ENCODE measurements at places on chromosomes 16 and 17. TPM values are rescaled to one million over a fixed set of nuclear protein-coding genes. Genes with fewer than 3 reads are reported as not detected.

DNA sequence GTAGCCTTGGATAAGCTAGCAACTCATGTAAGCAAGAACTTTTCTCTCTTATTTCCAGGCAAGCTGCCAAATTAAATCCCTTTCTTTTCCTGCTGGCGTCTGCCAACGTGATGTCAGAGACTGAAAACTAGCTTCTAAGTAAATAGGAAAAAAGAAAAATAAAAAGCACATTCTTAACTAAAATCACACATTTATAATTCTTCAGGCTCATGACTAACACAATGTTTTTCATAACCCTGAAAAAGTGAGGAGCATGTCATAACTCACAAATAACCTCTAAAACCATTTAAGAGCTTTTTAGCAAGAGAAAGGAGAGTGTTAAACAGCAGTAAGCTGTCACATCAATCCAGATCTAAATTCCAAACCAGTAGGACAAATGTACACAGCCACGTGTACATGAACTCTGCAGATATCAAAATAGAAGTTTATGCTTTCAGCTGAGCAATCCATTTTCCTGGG is 110.0 kb downstream of the N4BP1 start:
- no peaks in the 10 kb centered on the region for H3K4me1 ChIP-seq
- H3K36me3 ChIP-seq = no peaks in the 10 kb centered on the region
- no peak overlapping the region for H3K27ac ChIP-seq
- no peak for DNase-seq
- no peaks in the 10 kb centered on the region for H3K27me3 ChIP-seq
- no peak overlapping the region for H3K4me3 ChIP-seq

- H3K4me3 ChIP-seq = no peak overlapping the region
- H3K27ac ChIP-seq = no peak overlapping the region
- peaks cover 3% of the 10 kb centered on the region for H3K27me3 ChIP-seq
- no peaks in the 10 kb centered on the region for H3K4me1 ChIP-seq
- DNase-seq = no peak
Measured at GRCh38 chr17:6506679-6507231, 49.6 kb downstream of the PITPNM3 start.

DNA sequence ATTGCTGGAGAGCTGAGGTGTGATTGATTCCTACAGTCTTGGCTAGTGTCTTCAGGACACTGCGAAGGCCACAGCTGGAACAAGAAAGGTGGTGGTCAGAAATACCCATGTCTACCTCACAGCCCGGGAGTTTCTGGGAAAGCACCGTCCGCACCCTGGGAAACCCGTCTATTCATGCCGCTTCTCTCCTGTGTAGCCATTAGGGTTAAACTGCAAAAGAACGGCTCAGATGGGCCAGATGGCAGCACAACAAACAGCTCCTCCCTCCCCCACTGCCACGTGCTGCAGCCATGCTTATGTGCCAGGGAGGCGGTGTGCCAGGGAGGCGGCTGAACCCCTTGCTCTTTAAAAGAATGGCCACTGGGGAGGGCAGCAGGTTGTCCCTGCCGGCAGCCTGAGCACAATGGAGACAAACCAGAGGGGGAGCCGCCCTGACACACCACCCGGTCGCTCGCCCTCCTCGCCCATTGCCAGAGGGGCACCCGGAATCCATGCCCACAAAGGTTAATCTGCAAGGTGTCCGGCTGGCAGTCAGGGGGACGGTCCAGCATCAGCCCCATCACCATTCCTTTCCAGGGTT is 65.2 kb downstream of the CYTH1 start:
- peaks cover 87% of the 10 kb centered on the region for H3K4me1 ChIP-seq
- peak overlapping the region; percentile 85 for H3K27ac ChIP-seq
- peak overlapping the region; percentile 29 for H3K4me3 ChIP-seq
- H3K36me3 ChIP-seq = peaks cover 1% of the 10 kb centered on the region
- H3K27me3 ChIP-seq = no peaks in the 10 kb centered on the region
- DNase-seq = peak; percentile 45

DNA sequence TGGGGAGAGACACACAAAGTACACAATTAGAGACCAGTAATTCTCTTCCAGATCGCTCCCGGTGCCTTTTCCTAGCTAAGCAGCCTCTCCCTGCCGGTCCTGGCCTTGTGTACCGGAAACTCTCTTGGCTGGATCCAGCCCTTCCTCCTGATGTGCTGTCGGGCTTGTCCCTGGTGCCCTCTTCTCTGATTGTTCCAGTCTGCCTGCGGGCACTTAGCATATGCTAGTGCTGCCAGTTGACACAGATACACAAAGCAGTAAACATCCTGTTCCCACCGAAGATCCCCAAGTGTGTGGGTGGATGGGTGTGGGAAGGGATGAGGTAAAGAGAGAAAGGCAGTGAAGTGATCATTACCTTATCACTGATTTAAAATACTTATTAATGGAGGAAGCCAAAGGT is 9.7 kb downstream of the HS3ST3B1 start:
- H3K36me3 ChIP-seq = peaks cover 20% of the 10 kb centered on the region
- no peaks in the 10 kb centered on the region for H3K27me3 ChIP-seq
- H3K27ac ChIP-seq = peak overlapping the region; percentile 69
- peak overlapping the region; percentile 39 for H3K4me3 ChIP-seq
- DNase-seq = no peak
- peaks cover 74% of the 10 kb centered on the region for H3K4me1 ChIP-seq

DNA sequence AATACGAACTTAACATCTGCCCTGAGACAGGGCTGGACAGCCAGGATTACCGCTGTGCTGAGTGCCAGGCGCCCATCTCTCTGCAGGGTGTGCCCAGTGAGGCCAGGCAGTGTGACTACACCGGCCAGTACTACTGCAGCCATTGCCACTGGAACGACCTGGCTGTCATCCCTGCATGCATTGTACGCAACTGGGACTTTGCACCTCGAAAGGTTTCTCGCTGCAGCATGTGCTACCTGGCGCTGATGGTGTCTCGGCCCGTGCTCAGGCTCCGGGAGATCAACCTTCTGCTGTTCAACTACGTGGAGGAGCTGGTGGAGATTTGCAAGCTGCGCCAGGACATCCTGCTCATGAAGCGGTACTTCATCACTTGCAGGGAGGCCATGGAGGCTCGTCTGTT is 33.7 kb downstream of the CDRT15L2 start:
- H3K27ac ChIP-seq = no peak overlapping the region
- no peak for DNase-seq
- no peaks in the 10 kb centered on the region for H3K36me3 ChIP-seq
- H3K4me3 ChIP-seq = no peak overlapping the region
- H3K27me3 ChIP-seq = no peaks in the 10 kb centered on the region
- H3K4me1 ChIP-seq = no peaks in the 10 kb centered on the region

GRCh38 chr17:72711521-72712310 is 380.8 kb downstream of the SLC39A11 start:
- H3K4me1 ChIP-seq = peaks cover 28% of the 10 kb centered on the region
- H3K27me3 ChIP-seq = no peaks in the 10 kb centered on the region
- H3K36me3 ChIP-seq = peaks cover 27% of the 10 kb centered on the region

GRCh38 chr17:7853691-7854038 is 1.2 kb upstream of the TMEM88 start:
- H3K27ac ChIP-seq = no peak overlapping the region
- no peak overlapping the region for H3K4me3 ChIP-seq
- no peak for DNase-seq
- no peaks in the 10 kb centered on the region for H3K27me3 ChIP-seq
- H3K4me1 ChIP-seq = peaks cover 49% of the 10 kb centered on the region
- peaks cover 39% of the 10 kb centered on the region for H3K36me3 ChIP-seq

DNA sequence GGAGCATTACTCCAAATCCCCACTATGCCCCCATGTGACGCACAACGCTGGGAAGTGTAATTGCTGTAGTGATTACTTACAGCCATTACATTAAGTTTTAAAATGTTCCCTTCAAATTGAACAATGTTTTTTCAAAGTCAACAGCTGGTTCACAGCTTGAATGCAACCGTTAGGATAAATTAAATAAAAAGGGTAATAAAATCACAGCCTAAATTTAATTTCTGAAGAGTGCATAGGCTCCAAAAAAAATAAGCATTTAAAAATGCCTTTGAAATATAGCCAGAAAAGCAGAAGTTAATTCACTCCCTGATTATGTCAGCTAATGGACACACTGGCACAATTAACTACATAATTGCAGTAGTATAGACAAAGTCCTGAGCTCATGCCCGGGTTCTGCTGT is 50.5 kb upstream of the KDM8 start:
- H3K4me1 ChIP-seq = peaks cover 6% of the 10 kb centered on the region
- H3K27ac ChIP-seq = no peak overlapping the region
- H3K36me3 ChIP-seq = no peaks in the 10 kb centered on the region
- no peaks in the 10 kb centered on the region for H3K27me3 ChIP-seq
- H3K4me3 ChIP-seq = no peak overlapping the region

- peaks cover 21% of the 10 kb centered on the region for H3K4me1 ChIP-seq
- H3K27me3 ChIP-seq = no peaks in the 10 kb centered on the region
- H3K36me3 ChIP-seq = no peaks in the 10 kb centered on the region
- no peak overlapping the region for H3K27ac ChIP-seq
Measured at GRCh38 chr17:82018989-82019689, 3.5 kb downstream of the CENPX start.

DNA sequence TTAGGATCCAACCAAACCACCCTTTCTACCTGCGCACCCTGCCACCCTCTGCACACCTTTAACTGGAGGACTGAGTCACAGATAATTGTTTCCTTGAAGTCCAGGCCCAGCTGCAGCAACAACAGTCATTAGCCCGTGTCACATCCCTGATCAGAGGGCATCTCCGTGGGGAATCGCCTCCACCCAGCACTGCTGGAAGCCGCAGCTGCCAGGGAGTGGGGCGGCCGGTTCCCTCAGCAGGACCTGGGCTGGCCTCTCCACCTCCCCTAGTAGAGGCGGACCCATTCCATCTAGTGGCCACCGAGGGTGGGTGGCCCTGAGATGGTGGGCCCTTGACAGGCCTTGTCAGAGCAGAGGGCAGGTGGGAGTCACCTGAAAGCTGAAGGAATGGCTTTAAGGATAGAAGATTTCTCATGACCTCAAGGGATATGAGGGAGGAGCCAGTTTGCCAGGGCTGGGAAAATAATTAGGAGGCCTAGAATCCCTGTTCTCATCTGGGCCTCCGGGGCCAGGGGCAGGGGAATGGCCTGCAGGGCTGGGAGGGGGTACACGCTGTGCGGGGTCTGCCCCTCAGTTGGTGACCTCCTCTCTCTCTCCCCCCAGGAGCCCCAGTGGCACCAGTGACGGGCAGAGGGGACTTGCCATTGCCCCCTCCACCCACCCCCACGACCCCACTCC is 6.2 kb downstream of the PRSS53 start:
- DNase-seq = no peak
- no peaks in the 10 kb centered on the region for H3K27me3 ChIP-seq
- H3K27ac ChIP-seq = no peak overlapping the region
- H3K36me3 ChIP-seq = peaks cover 26% of the 10 kb centered on the region

DNA sequence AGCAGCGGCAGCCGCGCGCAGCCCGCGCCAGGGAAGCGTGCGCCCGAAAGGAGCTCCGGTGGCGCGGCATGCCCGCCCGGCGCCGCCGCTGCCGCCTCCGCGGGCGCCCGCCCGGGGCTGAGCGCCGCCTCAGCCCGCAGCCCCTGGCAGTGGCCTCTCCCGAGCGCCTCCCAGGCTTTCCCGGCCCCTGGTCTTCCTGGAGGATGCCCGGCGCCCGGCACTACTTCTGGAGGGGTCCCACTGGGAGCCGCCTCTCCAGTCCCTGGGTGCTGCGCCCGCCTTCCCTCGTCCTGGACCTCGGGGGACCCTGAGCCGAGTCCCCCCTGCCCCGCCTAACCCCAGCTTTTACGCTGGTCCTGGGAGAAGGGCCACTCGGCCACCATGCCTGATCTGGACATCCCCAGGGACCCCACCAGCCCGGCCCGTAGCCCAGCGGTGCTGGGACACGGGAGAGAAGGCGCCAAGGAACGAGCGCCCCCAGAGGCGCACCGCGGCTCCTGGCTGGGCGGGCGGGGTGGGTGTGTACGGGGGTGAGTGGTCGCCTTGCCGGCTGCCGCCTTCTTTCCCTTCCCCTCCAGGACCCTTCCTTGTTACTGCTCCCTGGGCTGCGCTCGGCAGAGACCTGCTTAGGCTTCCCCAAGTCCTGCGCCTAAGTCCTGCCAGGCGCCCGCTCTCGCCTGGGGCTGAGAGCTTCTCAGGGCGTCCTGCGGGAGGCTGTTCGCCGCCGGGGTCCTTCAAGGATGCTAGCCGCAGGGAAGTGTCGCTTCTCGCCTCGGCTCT is 704 bp downstream of the ASIC2 start:
- peaks cover 10% of the 10 kb centered on the region for H3K4me1 ChIP-seq
- H3K27ac ChIP-seq = no peak overlapping the region
- no peaks in the 10 kb centered on the region for H3K36me3 ChIP-seq
- H3K4me3 ChIP-seq = no peak overlapping the region

DNA sequence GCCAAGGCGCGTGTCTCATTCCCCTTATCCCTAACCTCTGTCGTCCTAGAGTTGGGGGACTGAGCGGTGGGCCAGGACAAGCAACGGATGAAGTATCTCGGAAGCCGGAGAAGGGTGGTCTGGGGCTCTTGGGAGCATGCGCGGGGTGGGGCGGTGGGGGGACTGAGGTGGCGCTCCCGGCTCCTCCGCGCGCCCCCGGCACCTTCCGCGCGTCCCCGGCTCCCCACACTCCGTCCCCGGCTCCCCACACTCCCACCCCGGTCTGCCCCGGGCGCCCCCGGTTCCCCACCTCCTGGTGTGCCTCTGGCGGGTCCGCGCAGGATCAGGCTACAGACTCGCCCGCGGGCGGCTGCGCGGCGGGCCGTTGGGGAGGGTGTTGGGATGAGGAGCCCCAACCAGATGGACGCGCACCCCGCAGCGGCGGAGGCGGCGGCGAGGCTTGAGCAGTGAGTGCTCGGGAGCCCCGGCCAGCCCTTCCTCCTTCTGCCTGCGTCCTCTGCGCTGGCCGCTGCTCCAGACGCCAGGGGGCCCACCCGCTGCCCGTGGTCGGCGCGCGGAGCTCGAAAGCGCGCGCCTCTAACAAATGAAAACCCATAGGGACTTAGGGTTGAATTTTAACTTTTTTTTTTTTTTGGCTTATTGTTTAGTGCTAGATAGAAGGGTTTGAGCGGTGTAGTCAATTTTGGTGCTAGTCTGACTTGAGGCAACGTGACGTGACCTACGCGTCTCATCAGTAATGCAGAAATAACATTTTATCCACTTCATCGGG is 5.6 kb upstream of the CRYM start:
- peaks cover 53% of the 10 kb centered on the region for H3K27me3 ChIP-seq
- H3K27ac ChIP-seq = no peak overlapping the region
- DNase-seq = no peak
- H3K4me1 ChIP-seq = peaks cover 3% of the 10 kb centered on the region
- no peaks in the 10 kb centered on the region for H3K36me3 ChIP-seq

DNA sequence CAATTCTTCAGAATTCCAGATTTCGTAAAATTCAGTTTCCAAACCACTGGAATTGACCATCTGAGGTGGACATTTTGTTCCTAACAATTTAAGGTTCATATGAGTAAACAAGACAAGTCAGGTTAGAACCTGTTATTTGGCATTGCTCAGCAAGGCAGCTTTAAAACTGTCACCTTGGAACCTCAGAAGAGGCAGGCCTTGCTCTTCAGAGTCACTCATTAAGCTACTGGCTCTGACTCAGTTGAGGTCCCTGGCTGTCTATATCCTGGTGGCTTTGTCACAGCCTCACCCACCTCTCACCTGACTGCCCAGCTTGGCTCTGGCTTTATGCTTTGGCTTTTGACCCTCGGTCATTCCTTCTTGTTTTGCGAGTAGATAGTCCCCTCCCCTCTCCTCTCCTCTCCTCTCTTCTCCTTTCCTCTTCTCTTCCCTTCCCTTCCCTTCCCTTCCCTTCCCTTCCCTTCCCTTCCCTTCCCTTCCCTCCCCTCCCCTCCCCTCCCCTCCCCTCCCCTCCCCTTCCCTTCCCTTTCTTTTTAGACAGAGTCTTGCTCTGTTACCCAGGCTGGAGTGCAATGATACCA is 238.4 kb downstream of the SHISA9 start:
- no peaks in the 10 kb centered on the region for H3K36me3 ChIP-seq
- H3K4me3 ChIP-seq = no peak overlapping the region
- H3K4me1 ChIP-seq = no peaks in the 10 kb centered on the region
- no peaks in the 10 kb centered on the region for H3K27me3 ChIP-seq

HS3ST3B1 gene
- 13.4 TPM for total RNA-seq

C1QTNF8 gene
- total RNA-seq = not detected

KRTAP9-4 gene
- total RNA-seq = not detected

VAT1L gene
- total RNA-seq = not detected

GDPD1 gene
- 3.5 TPM for total RNA-seq
